ENCODE measurements at places on chromosomes 13 and 19. TPM values are rescaled to one million over a fixed set of nuclear protein-coding genes. Genes with fewer than 3 reads are reported as not detected.

Gene PPP5C
- 76.1 TPM for total RNA-seq

Gene PEPD
- total RNA-seq, result 26.2 TPM

Gene HSH2D
- 72.5 TPM for total RNA-seq

Gene ZNF763
- total RNA-seq, result 6.1 TPM

Gene FFAR3
- total RNA-seq, result not detected

Gene LILRB4
- total RNA-seq, result 2.5 TPM

Gene ZNF565
- total RNA-seq, result 4.2 TPM

Gene ZNF547
- 6.7 TPM for total RNA-seq
